ENCODE measurements at places on chromosomes 16 and 17. TPM values are rescaled to one million over a fixed set of nuclear protein-coding genes. Genes with fewer than 3 reads are reported as not detected.

KRTAP4-4 gene
- total RNA-seq: not detected

TSPOAP1 gene
- total RNA-seq: 31.0 TPM

ITGAX gene
- total RNA-seq: 0.41 TPM

PPP1R1B gene
- 27.3 TPM for total RNA-seq

LLGL2 gene
- 0.82 TPM for total RNA-seq

TAC4 gene
- not detected for total RNA-seq

TLCD1 gene
- total RNA-seq: under 0.01 TPM

HOXB2 gene
- total RNA-seq: not detected

VPS35 gene
- 183 TPM for total RNA-seq

CCL7 gene
- not detected for total RNA-seq

Measured in frontal cortex (tissue), 4 donors.